ENCODE measurements at places on chromosomes 7 and 10.

GRCh38 chr7:151175793-151176311 lies 8.4 kb upstream of the GBX1 start:
- DNase-seq, result no peak

DNA sequence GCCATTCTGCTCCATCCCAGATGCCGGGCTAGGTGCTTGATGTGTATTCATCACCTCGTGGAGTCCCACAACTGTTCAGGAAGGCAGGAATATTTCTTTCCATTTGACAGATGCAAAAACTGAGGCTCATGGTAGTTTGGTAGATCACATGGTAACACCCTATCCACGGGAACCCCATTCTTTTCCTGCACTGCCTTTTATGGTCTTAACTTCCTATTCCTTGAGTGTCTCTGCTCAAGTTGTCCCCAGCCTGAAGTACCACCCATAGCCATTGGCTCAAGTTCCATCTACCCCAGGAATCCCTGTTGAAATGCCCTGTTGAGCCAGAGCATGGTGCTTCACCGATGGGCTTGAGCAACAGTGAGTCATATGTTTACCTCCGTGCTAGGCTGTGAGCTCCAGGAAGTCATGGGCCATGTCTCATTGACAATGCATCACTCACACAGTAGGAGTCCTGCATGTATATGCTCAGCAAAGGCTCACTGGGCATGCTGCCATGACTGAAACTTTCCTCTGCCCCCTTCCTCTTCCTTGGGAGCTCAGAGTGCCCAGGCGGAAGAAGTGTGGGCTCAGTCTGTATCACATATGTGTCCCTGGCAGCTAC lies 71.7 kb upstream of the ADAM12 start:
- DNase-seq, result no peak

GRCh38 chr7:114539575-114539974 lies 125.0 kb downstream of the FOXP2 start:
- DNase-seq, result peak; percentile 30

- no peak for DNase-seq
These were observed 64.7 kb downstream of the ADCY1 start for GRCh38 chr7:45638916-45639315.

DNA sequence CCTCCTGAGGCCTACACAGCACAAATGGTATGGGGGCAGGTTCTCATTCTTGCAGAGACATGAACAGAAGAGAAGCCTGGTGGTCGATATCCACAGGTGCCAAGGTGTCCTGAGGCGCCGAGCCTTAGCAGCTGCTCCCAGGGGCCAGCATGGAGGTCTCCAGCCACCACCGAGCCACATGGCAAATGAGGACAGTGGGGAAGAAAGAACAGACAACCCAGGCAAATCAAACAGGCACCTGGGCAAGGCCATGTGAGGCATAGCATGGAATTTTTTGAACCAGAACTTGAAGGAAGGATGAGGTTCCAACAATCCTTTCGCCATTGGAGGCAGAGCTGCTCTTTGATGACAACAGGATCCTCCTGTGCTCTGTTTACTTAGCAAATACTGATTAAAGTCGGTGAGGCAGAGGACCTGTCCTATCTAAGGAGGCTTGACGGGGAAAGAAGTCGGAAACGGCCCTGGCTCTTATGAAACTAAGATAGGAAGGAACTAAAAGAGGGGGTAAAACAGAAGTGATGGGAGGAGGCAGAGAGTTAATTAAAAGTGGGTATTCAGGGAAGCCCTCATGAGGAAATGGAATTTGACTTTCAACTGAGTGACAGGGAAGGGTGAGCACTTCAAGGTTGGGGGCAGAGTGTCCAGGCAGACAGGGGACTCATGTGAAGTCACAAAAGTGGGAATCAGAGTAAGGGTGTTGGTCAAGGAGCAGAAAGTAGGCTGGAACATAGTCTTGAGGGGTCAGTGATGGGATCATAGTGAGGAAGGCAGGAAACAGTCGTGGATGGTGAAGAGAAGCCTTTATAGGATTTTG lies 8.6 kb upstream of the CALML3 start:
- no peak for DNase-seq

DNA sequence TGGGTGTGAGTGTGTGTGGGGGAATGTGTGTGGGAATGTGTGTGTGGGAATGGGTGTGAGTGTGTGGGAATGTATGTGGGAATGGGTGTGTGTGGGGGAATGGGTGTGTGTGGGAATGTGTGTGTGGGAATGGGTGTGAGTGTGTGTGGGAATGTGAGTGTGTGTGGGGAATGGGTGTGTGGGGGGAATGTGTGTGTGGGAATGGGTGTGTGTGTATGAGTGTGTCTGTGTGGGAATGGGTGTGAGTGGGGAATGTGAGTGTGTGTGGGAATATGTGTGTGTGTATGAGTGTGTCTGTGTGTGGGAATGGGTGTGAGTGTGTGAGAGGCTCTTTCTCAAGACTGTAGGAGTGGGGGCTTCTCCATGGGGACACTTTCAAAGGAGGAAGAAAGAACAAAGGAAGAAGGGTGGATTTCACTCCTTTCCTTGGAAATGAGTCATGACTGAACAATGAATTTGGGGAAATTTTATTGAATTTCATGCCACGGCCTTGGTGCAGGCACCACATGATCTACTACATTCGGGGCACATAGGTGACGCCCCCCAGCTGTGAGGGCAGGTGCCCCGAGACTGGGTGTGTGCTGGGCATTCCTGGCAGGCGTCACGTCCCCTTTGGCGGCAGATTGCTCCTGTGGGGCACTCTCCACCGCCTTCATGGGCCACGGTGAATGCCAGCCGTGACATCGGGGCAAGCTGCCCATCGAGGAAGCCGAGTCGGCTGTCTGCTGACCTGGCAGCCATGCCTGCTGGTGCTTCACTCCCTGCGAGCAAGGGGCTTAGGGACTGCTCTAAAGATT lies 88.8 kb upstream of the INSIG1 start:
- DNase-seq, result no peak

- DNase-seq, result no peak
These were observed 34.2 kb upstream of the DDC start for GRCh38 chr7:50599385-50599784.

DNA sequence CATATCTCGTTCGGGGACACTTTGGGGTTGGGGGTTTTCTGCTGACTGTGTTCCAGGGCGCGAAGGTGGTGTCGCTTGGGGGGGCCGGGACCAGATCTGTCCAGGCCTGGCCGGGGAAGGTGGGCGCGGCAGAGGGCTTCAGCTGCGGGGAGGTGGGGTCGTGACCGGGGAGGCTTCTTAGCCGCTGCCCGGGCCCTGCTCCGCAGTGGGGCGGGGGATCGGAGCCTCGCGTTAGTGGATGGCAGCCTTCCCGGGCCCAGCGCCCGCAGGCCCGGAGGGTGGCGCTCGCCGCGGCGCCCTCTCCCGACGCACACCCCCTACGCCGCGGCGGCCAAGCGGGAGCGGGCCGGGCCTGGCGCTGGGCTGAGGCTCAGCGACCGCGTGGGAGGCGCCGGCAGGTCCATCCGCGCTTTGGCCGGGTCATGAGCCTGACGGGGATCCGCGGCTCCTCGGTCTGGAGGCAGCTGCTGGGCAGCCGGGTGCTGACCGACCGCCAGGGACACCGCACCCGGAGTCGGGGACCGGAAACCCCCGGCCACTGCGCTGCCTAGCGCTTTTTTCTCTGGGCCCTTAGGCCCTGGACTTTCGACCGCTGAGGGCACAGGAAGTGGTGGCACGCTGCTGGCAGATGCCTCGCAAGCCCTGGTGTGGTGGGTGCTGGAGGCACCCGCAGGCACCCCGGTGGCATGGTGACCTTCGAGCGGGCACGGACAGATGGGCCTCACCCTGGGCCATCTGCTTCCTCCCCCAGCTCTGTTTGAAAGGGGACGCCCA lies 1.2 kb downstream of the AGAP3 start:
- DNase-seq, result no peak

DNA sequence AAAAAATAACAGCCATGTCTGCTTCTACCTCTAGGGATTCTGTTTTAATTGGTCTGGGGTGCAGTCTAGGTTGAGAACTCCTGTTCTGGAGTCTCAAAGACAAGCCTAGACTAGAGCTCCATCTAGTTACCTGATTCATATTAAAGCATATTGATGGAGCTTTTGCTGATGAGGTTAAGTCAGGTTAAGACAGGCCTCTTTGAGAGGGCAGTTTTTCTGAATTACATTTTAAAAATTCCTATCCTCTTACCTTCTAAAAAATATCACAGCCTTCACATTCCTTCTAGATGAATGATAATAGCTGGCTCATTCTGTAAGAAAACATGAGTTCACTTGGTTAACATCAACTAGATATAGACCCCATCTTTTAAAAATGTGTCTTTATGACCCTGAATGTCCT lies 28.9 kb downstream of the MGAM start:
- DNase-seq, result no peak

DNA sequence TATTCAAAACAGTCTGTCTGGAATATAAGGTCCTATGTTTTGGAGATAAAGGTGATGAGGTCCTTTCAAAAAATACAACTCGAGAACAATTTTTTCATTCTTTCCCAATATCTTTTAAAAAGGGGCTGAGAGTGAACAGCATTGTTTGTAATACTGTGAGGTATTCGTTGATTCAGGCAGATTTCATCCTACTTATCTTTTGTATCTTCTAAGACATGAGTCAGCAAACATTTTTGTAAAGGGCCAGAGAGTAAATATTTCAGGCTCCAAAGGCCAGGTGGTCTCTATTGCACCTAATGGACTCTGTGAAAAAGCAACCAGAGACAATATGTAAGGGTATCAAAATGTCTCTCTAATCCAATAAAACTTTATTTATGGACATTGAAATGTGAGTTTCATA lies 8.1 kb upstream of the ANK3 start:
- DNase-seq, result no peak

GRCh38 chr10:113455947-113456346 lies 96.9 kb upstream of the HABP2 start:
- no peak for DNase-seq

- DNase-seq, result no peak
These were observed 64.2 kb downstream of the PRLHR start for GRCh38 chr10:118531105-118531852.

- DNase-seq, result no peak
These were observed at the start of gene SLC18A2 for GRCh38 chr10:117240621-117241529. SLC18A2 (plus strand) TSS chr10:117241114; CDS start chr10:117241694, 580 bp downstream.

GRCh38 chr7:44196450-44196872 lies 4.3 kb upstream of the YKT6 start:
- DNase-seq, result peak; percentile 20

GRCh38 chr10:12427276-12427675 lies 77.9 kb downstream of the CAMK1D start:
- no peak for DNase-seq

- no peak for DNase-seq
These were observed 959.5 kb downstream of the GRID1 start for GRCh38 chr10:85407088-85407487.

GRCh38 chr7:149281508-149282330 lies 19.7 kb downstream of the ZNF783 start:
- no peak for DNase-seq

DNA sequence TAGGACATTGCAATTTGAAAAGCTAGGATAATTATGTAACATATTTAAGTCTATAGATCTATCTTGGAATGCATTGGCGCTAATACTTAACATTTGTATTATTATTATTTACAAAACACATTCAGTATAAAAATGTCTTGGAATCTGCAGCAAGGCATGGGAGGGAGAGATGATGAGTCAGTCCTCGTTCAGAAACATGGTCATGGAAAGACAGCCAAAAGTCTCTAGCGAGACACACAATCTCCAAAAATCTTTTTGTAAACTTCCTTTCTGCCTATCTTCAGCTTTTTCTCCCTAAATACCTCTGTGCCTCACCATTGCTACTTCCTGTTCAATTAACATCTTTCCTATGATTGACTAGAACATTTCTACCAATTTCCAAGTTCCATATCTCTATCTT lies 188.4 kb upstream of the CACNA2D1 start:
- peak; percentile 1 for DNase-seq

GRCh38 chr10:119398996-119399395 lies 143.5 kb downstream of the RGS10 start:
- no peak for DNase-seq

DNA sequence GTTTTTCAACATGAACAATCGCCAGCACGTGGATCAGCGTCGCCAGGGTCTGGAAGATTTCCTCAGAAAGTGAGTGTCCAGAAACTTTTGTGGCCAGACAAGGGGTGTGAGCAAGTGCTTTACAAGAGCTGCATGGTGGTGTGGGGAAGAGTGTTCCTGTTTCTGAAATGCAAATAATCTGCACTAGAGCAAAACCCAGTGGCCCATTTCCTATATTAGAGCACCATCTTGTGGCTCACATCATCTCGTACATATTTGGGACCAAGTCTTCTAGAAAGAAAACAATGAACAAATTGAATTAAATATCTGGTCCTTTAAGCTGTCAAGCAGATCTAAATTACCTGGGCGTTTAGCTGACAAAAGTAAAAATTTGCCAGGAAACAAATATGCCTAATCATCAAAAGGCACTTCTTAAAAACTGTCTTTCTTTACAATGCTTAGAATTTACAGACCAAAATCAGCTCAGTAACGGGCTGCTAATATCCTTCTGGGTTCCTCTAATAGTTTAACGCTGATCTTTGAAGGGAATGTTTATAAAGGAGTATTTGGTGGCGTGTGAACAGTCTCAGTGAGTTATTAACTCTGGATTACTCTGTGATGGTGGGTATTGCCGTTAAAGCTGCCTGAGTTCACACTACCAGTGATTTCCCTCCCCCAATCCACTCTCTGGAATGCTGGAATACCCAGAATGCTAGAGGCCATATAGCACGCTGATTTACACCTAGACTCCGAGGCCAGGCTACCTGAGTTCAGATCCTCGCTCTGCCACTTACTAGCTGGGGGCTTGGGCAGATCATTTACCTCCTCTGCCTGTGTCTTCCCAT lies 73.6 kb downstream of the SNX10 start:
- peak; percentile 64 for DNase-seq

GRCh38 chr10:119090968-119091367 lies 10.4 kb upstream of the EIF3A start:
- DNase-seq, result no peak

- DNase-seq, result no peak
These were observed 61.5 kb upstream of the FERD3L start for GRCh38 chr7:19206721-19207120.

DNA sequence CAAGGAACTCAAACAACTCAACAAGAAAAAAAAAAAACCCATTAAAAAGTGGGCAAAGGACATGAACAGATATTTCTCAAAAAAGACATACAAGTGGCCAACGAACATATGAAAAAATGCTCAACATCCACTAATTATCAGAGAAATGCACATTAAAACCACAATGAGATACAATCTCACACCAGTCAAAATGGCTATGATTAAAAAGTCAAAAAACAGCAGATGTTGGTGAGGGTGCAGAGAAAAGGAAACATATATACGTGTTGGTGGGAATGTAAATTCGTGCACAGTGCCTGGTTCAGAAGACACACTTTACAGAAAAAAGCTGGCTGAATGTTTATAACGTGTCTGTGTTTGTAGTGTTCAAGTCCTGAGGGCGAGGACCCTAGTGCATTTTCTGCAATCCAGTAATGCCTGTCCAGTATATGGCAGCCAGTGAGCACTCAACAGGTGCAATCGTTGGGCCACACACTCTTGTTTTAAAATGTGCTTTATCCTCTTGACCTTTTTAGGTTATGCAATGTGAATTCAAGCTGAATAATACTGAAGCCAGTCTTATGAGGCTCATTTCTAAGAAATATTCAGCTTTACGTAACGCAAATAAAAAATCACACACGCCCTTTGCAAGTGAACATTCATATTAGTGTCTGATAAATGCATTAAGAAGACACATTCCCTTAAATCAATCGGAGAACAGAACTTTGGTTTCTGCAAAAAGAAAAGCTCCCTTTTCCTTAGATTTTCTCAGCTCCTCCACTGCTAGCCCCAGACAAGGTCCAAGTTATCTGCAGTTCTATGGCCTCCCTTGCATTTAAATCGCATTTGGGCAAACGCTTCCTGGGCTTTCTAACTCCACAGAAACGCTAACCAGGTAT lies 813 bp upstream of the MTURN start:
- no peak for DNase-seq

Measured in amniotic stem cell (primary cell).